ENCODE measurements at places on chromosomes 5 and 9. TPM values are rescaled to one million over a fixed set of nuclear protein-coding genes. Genes with fewer than 3 reads are reported as not detected.

DNA sequence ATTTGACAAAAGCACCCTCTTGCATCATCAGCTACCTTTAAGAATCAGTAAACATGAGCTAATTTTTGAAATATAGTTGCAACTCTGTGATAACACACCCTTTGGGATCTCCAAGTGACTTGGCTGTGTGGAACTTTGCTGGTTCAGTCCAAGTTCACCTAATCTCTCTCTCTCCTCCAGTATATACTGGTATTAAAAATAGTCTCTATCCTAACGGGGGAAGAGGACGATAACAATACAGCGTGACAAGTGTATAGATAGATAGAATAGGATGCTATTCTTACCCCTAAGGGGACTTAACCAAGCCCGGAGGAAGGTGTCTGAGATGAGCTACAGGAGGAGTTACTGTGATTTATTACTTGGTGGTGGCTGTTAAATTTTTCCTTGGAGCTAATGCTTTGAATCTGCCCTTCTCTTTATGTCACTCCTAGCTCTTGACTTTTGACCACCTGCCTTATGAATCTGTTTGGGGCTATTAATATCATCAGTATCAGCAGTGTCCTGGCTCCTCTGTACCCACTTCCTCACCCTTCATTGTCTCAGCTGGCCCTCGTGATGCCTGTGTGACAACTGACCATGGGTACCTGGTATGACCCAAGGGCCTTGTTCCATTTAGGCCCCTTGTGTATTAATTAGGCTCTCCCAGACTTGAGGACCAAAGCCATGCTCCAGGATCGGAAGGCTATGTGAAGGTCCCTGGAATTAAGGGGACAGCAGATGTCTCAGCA, 223.9 kb downstream of the SREK1 start:
- no peak for DNase-seq

- DNase-seq: no peak
Observed at GRCh38 chr5:171157775-171158174, 151.3 kb upstream of the TLX3 start.

GRCh38 chr9:21322911-21323461, 12.2 kb downstream of the KLHL9 start:
- DNase-seq: no peak

DNA sequence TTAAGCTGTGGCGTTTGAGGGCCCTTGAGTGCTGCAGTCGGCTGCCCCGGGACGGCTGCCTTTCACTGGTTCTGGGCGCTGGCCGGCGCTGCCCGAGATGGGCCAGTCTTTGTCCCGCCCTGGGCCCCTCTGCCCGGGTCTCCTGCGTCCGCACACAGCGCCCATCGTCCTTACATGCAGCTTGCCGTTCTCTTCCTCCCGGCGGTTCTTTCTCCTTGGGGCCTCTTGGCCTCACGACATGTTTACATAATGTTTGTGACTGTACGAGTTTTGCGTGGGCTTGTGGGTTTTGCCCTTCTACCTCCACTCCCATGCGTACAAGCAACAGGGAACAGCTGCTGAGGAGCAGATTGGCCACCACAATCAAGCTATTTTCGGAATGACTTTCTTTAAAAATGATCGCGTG, 618 bp downstream of the TNPO1 start:
- peak; percentile 62 for DNase-seq

DNA sequence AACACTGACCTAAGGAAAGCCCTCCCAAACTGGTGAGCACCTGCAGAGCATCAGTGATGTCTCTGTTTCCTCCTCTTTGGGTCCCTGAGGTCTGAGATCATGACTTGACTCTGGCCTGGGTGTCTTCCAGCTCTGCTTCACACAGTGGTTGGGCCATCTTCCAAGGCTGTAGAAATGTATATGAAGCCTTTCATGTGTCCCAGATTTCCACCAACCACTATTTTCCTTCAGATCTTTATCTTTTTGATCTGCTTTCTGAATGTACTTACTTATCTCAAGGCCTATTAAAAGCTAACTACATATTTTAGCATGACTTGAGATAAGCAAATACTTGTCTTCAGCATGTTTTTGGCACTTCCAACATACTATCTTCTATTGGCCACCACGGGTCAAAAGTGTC, 47.1 kb downstream of the PRELID2 start:
- DNase-seq: no peak

DNA sequence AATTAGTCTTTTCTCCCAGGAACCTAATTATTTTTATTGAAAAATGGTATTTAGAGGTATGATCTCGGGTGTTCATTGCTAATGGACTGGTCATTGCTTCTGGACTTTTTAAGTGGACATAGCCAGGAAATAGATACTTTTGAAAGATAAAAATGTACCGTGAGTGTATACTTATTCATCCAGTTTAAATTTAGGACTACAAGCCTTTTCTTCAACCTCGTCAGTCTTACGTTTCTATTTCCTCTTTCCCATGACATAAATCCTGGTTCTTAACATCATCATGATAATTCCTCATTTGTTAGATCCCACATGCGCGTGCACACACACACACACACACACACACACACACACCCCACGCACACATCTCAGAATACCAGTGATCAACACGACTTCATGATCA, 15.1 kb downstream of the PDE8B start:
- no peak for DNase-seq

DNA sequence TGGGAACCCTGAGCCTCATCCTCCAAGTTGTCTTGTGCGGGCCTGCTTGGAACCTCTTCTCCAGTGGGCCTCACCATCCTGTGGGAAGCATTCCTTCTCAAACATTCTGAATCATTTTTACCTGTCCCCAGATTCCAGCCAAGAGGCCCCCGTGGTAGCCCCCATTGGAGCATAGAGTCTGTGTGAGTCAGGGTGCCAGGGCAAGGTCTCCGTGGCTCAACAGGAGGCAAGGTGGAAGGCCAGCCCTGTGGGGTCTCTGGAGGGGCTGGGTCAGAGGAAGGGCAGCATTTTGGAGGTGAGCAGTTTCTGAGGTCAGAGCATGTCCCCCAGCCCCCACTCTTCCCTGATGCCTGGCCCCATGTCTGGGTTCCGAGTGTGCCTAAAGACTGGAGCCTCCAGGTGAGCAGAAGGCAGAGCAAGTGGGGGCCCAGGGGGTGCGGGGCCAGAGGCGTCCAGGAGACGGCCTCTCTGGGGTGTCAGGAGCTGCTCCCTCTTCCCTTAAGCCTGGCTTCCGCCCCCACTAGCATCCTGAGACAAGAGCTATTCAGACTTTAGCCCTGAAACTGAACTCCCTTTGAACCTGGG, 2.1 kb downstream of the CACNA1B start:
- no peak for DNase-seq

GRCh38 chr9:86752733-86753132, 194.6 kb downstream of the GAS1 start:
- DNase-seq: no peak

GRCh38 chr5:151318850-151319732, 15.5 kb upstream of the SLC36A3 start:
- DNase-seq: peak; percentile 29

DNA sequence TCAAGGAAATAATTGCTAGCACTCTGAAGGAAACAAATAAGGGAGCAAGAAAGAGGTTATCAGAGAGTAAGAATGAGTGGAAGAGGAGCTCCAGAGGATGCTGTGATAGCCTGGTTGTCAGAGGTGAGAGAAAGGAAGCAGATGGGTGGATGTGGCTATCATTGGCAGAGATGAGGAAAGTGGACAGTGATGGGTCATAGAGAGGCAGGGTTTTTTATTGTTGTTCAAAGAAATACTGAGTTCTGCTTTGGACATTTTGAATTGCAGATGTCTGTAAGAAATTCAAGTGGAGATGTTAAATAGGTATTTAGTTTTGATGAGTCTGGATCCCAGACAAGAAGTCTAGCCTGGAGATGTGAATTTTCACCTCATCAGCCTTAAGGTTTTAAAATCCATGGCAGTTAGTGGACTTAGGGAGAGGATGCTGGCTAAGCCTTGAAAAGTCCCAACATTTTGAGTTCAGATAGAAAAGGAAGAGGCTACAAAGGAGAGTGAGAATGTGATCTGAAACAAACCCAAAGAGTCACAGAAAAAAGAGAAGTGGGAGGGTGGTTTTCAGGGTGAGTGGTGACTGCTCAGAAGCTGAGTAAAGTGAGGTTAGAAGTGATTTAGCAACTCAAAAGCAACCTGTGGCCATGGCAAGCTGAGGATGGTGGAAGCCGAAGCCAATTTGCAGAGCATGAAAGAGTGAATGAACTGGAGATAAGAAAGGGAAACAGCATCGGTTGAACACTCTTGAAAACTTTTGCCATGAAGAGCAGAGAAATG, 50.4 kb downstream of the PPIC start:
- no peak for DNase-seq

DNA sequence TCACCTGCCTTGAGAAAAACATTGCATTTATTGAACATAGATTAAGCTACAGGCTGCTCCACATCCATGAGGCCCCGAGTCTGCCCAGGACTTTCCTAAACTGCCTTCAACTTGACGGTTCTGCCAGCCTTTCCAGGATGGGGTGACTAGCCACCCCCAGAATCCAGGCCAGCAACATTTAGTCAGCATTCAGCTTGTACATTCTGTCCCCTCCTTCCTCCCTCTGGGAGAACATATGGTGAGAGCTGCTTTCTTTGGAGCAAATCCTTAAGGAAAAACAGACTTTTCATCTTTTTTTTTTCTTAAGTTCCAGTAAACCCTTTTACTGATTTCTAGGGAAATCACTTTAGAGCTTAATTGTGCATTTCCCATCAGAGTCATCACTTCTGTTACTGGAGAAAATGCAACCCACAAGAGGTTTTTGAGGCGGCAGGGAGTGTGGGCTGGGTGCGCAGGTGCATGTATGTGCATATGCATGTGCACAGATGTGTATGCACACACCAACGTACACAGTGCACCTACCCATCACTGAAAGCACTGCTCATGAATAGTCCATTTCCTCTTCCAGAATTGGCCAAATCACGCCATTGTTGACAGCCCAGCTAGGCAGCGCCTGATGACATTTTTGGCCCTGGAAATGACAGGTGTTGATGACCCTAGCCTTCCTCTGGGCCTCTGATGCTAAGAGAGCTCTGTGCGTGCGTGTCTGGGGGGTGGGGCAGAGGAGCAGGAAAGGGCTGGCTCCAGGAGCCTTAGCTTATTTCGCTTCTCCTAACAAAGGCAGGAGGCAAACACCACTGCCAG, 145.6 kb downstream of the HSD17B3 start:
- DNase-seq: peak; percentile 61

GRCh38 chr9:74804018-74804385, 83.7 kb downstream of the TRPM6 start:
- no peak for DNase-seq

GRCh38 chr5:113035096-113035495, 58.5 kb downstream of the DCP2 start:
- DNase-seq: no peak

DNA sequence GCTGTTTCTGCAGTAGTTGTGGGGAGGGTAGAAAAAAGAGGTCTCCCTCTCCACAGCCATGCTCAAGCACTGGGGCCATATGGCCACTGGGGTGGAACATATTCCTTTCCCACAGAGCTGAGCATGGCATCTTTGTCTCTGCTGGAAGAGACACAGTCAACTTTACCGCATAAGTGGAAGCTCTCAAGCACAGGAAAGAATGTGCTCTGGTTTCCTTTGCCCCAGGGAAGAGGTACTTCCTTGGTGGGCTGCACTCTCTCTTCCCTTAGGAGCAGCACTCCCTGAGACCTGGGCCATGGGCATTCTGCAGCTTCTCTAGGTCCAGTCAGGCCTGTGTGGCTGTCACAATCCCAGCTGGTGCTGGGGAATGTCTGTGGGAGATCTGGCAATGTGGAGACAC, 168.5 kb upstream of the ACTBL2 start:
- no peak for DNase-seq

GRCh38 chr5:159262472-159262858, 625 bp upstream of the UBLCP1 start:
- peak; percentile 49 for DNase-seq

DNA sequence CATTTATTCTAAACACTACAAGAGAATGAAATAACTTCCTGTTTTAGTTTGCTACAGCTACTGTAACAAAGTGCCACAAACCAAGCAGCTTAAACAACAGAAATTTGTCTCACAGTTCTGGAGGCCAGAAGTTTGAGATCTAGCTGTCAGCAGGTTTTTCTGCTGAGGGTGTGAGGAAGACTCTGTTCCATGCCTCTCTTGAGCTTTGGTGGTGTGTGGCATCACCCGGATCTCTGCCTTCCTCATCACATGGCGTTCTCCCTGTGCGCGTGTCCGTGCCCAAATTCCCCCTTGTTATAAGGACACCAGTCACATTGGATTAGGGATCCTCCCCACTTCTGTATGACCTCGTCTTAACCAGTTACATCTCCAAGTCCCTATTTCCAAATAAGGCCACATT, 97.7 kb downstream of the CFAP95 start:
- DNase-seq: no peak

DNA sequence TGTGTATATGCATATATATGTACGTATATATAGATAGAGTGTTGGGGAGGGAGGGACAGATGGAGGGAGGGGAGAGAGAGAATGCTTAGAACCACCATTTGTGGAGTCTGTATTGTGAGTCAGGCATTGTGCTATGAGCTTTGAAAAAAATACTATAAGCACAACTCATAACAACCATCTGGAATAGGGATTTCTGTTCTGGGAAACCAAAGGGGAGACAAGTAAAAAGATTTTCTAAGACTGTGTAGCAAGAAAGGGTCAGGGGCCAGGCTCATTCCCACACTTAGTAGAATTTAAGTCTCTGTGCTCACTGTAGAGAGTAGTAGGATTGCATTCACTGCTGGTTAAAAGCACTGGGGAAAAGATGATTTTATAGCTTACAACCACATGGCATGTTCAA, 202.3 kb upstream of the SGCD start:
- no peak for DNase-seq

DNA sequence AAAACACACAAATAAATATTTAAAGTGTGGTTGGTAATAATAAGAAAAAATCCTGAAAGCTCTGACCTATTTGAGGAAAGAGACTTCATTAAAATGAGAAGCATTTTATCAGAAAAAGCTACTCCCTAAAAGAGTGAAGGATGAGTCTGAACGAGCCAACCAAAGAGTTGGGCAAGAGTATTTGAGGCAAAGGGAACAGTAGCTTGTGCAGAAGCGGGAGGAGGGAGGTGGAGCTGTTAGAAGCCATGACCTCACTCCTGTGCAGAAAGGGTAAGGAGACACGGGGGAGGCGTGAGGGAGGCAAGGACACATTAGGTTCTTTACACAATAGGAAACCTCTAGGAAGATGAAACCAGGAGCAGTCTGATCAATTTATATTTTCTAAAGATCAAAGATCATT, 29.4 kb downstream of the SH3RF2 start:
- no peak for DNase-seq

DNA sequence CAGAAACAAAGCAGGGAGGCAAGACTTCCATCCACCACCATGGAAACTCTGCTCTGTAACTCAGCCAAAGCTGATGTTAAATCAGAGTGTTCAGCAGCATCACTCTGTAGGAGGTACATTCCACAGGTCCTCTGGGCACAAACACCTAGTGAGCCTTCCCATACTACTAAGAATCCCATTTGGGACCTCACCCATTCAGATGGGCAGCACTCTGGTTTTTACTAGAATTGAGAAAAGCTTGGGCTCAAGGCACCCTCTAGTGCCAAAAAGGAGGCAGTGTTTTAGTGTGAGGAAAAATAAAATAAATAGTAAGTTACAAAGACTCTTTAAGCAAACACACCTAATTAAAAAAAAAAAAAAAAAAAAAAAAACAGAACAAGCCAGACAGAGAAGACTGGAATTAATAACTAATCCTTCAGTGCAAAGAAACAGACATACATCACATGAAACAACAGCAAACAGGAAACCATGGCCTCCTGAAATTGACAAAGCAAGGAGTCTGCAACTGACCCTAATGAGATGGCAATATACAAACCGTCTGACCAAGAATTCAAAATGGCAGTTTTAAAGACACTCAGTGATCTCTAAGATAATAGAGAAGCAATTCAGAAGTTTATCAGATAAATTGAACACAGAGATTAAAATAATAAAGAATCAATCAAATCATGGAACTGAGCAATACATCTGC, 159.5 kb downstream of the GNA14 start:
- DNase-seq: no peak

Gene PLPP7
- total RNA-seq: 1.8 TPM

Gene GABBR2
- not detected for total RNA-seq

Gene PRDM9
- not detected for total RNA-seq

Data from SJCRH30 (cell line).